Spleen (tissue), 13 donors: ENCODE measurements at places on chromosomes 5 and 9.

DNA sequence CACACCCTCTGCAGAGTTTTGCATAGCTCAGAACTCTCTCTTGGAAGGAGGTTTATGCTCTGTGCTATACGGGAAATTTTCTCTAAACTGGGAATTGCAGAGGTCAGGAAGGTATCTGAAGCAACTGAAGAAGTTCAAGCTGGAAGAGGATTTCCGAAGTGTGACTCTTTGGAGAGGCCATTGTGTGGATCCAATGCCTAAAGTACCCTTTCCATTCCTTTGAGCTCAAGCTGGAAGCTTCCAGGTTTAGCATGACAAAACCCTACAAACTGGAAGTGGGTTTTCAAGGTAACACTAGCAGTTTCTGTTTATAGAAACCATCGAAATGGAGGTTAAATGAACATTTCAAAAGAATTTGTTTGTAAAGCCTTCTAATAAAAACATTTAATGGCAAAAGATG is 187.1 kb downstream of the CFAP90 start:
- no peak overlapping the region for H3K27ac ChIP-seq
- no peaks in the 10 kb centered on the region for H3K27me3 ChIP-seq
- DNase-seq, result no peak
- H3K36me3 ChIP-seq, result no peaks in the 10 kb centered on the region
- H3K4me1 ChIP-seq, result no peaks in the 10 kb centered on the region

- H3K4me1 ChIP-seq, result no peaks in the 10 kb centered on the region
- no peaks in the 10 kb centered on the region for H3K27me3 ChIP-seq
- H3K27ac ChIP-seq, result no peak overlapping the region
- no peak overlapping the region for H3K4me3 ChIP-seq
- H3K36me3 ChIP-seq, result no peaks in the 10 kb centered on the region
These were observed 7.6 kb downstream of the ARHGEF37 start for GRCh38 chr5:149588936-149589335.

- no peak overlapping the region for H3K27ac ChIP-seq
- no peak for DNase-seq
- H3K36me3 ChIP-seq, result no peaks in the 10 kb centered on the region
- H3K27me3 ChIP-seq, result no peaks in the 10 kb centered on the region
- H3K4me1 ChIP-seq, result no peaks in the 10 kb centered on the region
These were observed 285.8 kb upstream of the RASA1 start for GRCh38 chr5:86981898-86982297.

- no peak overlapping the region for H3K27ac ChIP-seq
- peaks cover 60% of the 10 kb centered on the region for H3K36me3 ChIP-seq
- H3K4me3 ChIP-seq, result no peak overlapping the region
- H3K4me1 ChIP-seq, result peaks cover 64% of the 10 kb centered on the region
- no peak for DNase-seq
These were observed 7.1 kb downstream of the MAT2B start for GRCh38 chr5:163512526-163512925.

DNA sequence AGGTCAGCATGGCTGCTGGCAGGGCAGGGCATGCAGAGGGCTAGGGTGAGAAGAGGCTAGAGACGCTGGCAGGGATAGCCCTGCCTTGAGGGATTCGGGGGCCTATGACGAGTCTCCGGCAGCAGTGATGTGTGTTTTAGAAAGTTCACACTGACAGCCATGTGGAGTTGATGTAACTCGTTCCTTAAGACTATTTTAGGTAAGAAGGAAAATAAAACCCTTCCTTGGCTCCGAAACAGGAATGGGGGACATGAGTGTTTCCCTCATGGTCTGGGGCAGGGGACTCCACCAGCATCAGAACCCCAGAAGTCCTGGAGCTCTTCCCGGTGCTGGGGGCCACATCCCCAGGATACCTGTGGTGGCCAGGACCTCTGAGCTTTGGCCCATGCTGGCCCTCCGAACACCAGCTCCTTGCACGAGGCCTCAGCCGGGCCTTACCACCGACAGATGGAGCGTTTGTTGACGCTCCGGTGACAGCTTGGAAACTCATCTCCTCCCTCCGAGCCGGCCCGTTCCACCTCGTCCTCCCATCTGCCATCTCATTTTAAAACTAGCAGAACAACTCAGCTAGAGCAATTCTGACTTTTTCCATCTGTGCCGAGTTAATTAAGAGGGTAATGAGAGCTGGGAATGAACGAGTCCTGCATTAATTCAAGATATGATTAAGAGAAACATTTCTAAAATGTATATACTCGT is 337.7 kb downstream of the CDK5RAP2 start:
- DNase-seq, result no peak
- no peak overlapping the region for H3K4me3 ChIP-seq
- H3K27me3 ChIP-seq, result no peaks in the 10 kb centered on the region
- no peaks in the 10 kb centered on the region for H3K36me3 ChIP-seq

GRCh38 chr9:15915711-15916110 is 362.9 kb downstream of the CCDC171 start:
- H3K4me1 ChIP-seq, result no peaks in the 10 kb centered on the region
- H3K4me3 ChIP-seq, result no peak overlapping the region
- H3K36me3 ChIP-seq, result no peaks in the 10 kb centered on the region
